Colonic mucosa (tissue), 4 donors: ENCODE measurements at places on chromosomes 5 and 9.

GRCh38 chr9:72924154-72924790 is 28.6 kb downstream of the ALDH1A1 start:
- DNase-seq: no peak

- no peak for DNase-seq
Measured at GRCh38 chr5:137491121-137491520, 8.0 kb downstream of the SPOCK1 start.

DNA sequence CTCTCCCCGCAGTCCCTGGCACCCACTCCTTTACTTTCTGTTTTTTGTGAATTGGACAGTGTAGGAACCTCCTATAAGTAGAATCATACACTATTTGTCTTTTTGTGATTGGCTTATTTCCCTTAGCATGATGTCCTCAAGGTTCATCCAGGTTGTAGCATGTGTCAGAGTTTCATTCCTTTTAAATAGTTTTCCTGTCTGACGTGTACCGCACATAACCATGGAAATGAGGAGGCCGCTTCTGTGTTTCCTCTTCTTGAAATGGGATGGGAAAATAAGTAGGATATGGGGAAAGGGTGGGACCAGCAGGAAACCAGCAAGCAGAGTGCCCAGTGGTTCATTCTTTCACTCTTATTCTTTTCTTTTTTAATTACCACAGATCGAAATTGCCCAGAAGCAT is 72.6 kb upstream of the ENTREP1 start:
- no peak for DNase-seq

DNA sequence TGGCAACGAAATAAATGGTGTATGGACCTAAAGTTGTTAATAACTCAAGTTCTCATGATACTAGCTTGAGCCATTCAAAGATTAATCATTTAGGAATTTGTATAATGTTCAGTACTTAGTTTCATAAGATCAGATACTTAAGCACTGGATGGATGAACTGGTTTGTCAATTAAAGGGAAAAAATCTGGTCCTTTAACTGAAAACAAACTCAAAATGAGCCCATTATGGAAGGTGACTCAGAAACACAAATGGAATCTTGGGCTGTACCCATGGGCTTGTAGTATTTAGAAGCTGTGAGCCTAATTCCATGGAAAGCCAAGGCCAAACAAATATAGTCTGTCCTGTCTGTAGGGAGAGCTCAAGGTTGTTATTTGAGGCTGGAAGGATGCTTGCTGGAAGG is 27.6 kb upstream of the ADRB2 start:
- no peak for DNase-seq

- DNase-seq: no peak
Measured at GRCh38 chr5:90645024-90645610, 86.5 kb downstream of the ADGRV1 start.

- peak; percentile 82 for DNase-seq
Measured at GRCh38 chr5:83577036-83577636, 105.6 kb downstream of the VCAN start.

GRCh38 chr5:16025681-16026080 is 153.9 kb downstream of the MARCHF11 start:
- no peak for DNase-seq

DNA sequence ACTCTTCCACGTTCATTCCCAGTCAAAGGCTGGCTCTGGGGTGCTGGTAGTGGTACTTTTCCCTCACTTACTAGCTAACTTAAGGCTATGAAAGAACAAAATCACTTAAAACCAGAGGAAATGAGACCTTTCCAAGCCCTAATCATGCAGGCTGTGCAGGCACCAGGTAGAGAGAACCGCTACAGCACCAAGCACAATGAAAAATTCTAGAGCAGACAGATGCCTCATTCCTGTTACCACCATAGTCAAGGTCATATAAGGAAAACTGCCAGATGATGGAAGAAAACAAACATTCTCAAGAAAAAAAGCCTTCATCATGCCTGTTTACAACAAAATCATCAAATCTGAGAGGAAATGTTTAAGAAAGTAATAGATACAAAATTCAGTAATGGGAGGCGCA is 374.4 kb upstream of the PDE4D start:
- no peak for DNase-seq

GRCh38 chr9:2261421-2262103 is 246.4 kb downstream of the SMARCA2 start:
- no peak for DNase-seq

- no peak for DNase-seq
Measured at GRCh38 chr5:129120158-129120581, 25.6 kb downstream of the ISOC1 start.
